ENCODE measurements at places on chromosomes 1 and 21. TPM values are rescaled to one million over a fixed set of nuclear protein-coding genes. Genes with fewer than 3 reads are reported as not detected.

Gene SH2D2A
- total RNA-seq, result 0.61 TPM

Gene KCNJ9
- total RNA-seq, result not detected

Gene PPIAL4G
- not detected for total RNA-seq

Gene CCDC30
- total RNA-seq, result 1.3 TPM

Gene CR1
- not detected for total RNA-seq

Gene NBPF4
- not detected for total RNA-seq

Gene LHX8
- not detected for total RNA-seq

Gene INPP5B
- total RNA-seq, result 41.0 TPM

Gene S100A3
- 6.3 TPM for total RNA-seq

Gene ROR1
- 10.5 TPM for total RNA-seq

Gene PLA2G2A
- not detected for total RNA-seq

Gene MTOR
- 49.5 TPM for total RNA-seq

Gene NFYC
- 25.1 TPM for total RNA-seq

Gene GPR3
- 0.36 TPM for total RNA-seq

Gene SPRR2A
- not detected for total RNA-seq

Gene WDTC1
- total RNA-seq, result 37.5 TPM

Gene SLFNL1
- total RNA-seq, result 0.65 TPM

Gene DNAJC28
- 1.5 TPM for total RNA-seq

Gene OR2G6
- total RNA-seq, result not detected

Gene CD52
- not detected for total RNA-seq

Gene PTGFR
- 222 TPM for total RNA-seq

Gene IQGAP3
- 7.7 TPM for total RNA-seq

Gene NGF
- total RNA-seq, result 30.6 TPM

Gene CHI3L1
- 2.7 TPM for total RNA-seq

Gene KIF17
- 0.61 TPM for total RNA-seq

Gene IL24
- 0.16 TPM for total RNA-seq

Gene PGBD5
- 0.16 TPM for total RNA-seq

Gene TMPRSS15
- total RNA-seq, result not detected

Gene RBM11
- 0.16 TPM for total RNA-seq

Gene MYOG
- not detected for total RNA-seq

Gene BTBD19
- total RNA-seq, result 19.5 TPM

Gene PRDM16
- total RNA-seq, result 0.32 TPM

All from hair follicle dermal papilla cell (primary cell).